ENCODE measurements at places on chromosomes 13 and 19.

- DNase-seq = no peak
Measured at GRCh38 chr19:2548966-2549365, 73.0 kb downstream of the GADD45B start.

- DNase-seq = no peak
Measured at GRCh38 chr19:22620401-22620800, 13.7 kb upstream of the ZNF492 start.

GRCh38 chr13:108226184-108226583 lies 8.0 kb downstream of the ABHD13 start:
- DNase-seq = no peak

DNA sequence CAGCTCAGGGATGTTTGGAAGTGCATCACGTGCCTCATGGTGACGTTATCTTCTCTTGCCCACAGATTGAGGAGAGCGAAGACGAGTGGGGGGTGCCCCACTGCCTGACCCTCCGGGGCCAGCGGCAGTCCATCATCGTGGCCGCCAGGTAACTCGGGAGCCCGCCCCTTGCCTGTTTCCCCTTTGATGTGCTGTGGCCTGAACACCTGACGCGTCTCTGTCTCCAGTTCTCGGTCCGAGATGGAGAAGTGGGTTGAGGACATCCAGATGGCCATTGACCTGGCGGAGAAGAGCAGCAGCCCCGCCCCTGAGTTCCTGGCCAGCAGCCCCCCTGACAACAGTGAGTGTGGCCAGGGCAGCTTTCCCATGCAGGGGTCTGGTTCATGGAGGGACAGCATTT lies 137.0 kb downstream of the STK24 start:
- no peak for DNase-seq

DNA sequence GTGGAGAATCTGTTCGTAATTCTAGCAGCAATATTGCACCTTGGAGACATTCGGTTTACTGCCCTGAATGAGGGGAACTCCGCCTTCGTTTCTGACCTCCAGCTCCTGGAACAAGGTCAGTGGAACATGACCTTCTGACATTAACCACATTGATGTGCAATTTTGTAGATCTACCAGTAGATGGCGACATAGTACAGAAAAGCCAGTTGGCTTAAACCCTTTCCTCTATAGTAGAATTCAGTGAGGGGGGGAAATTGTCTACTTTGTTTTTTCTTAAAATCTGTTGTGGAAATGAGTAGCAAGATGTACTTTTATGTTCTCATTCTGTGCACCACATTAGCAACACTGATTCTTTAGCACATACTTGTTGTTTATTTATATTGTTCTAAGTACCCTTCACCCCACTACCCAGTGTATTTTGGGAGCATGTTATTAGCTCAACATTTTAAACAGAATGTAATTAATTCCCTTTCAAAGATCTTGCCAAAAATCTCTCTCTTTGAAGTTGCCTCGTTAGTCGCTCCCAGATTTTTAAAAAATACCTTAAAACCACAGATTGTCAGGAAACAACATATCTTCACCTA lies 332.2 kb downstream of the MYO16 start:
- DNase-seq = peak; percentile 56

GRCh38 chr19:8571006-8571411 lies 6.2 kb downstream of the MYO1F start:
- DNase-seq = peak; percentile 70

GRCh38 chr13:50236898-50237318 lies 221.7 kb downstream of the KCNRG start:
- DNase-seq = peak; percentile 72

GRCh38 chr13:45472171-45472705 lies 7.5 kb downstream of the COG3 start:
- DNase-seq = no peak

- no peak for DNase-seq
Measured at GRCh38 chr13:24129914-24130774, 30.4 kb upstream of the SPATA13 start.

DNA sequence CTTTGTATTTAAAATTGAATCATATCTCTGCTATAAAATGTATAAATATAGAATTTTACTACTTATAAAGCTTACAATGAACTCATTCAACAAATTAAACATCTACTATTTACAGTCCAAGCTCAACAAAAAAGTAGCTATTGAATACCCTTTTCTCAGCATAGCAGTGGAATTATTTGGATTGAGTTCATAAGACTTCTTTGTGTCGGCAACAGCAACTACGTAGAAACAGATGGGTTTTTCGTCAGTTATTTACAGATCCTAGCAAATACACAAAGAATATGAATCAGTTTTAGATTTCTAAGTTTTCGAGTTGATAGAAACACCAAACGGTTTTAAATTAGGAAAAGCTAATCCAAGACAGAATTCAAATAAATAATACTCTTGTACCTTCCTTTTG lies 10.4 kb upstream of the NEK3 start:
- no peak for DNase-seq

GRCh38 chr13:46595136-46595884 lies 42.3 kb downstream of the LRCH1 start:
- DNase-seq = no peak

DNA sequence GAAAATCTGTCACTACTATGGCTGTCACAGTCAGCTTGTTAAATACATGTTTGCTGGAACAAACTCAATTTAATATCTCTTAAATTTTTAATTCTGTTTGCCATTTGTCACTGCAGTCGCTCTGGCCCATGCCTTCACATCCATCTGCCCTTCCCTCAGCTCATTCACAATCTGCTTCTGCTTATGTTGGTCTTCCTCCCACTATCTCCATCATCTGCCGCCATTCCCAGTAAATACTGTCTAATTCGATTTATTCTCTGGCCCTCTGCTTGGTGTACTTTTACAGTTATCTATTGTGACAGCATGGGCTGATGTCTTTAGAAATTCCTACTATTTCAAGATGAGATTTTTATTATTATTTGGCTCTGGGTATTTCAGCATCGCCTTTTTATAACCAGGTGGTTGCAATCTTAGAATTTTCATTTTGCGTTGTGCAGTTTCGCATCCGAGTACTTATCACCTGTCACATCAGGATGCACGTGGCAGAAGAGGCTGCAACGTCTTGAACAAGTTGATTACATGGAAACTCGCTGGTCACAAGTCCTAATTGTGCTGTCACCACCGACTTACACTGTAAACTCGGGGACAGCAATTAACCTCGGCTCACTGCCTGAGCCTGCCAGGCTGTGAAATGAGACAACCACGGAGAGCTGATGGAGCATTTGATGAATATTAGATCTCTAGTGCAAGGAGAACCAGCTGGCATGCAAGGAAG lies 158.4 kb downstream of the MYO16 start:
- no peak for DNase-seq

- DNase-seq = no peak
Measured at GRCh38 chr13:47474326-47474725, 526.7 kb downstream of the SUCLA2 start.

DNA sequence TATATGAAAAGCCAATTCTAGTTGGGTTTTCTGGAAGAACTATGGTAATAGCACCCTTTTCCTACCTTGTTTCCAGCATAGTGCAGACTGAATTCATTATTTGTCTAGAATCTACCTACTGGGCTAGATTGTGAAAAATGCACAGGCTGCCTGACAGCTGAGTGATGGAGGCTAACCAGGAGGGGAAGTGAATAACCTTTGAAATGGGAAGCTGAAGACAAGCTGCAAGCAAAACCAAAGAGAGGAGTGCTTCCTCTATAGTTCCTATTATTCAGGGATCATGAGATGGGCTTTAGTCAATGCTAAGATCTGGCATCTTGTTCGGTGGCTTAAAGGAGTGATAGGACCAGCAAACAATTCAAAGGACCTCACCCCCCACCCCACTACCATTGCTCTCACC lies 26.9 kb downstream of the MZT1 start:
- DNase-seq = no peak

GRCh38 chr13:49400755-49401659 lies 42.9 kb downstream of the CAB39L start:
- no peak for DNase-seq

- no peak for DNase-seq
Measured at GRCh38 chr19:8069096-8069973, 16.8 kb downstream of the CCL25 start.

DNA sequence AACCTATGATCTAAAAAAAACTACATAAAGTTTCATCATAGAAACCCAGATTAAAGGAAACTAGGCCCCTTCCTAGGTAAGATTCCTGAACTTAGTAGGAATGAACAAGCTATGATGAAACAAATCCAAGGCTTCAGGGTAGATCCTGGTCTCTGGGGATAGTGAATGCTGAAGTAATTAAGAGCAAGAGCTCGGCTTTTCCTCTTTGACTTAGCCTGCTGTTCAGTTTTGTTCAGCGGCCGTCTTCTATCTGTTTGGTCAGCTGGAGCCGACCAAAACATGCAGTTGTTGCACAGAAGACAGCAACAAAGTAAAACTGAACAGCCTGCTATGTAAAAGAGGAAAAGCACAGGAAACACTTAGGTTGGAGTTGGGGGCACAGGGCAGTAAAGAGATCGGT lies 44.1 kb upstream of the RFXAP start:
- no peak for DNase-seq

All from CD4-positive, alpha-beta T cell treated with Interleukin-15 for 4 hours (primary cell).